Right renal pelvis (tissue), 4 donors: ENCODE measurements at places on chromosomes 11 and 22.

- no peak for DNase-seq
Observed at GRCh38 chr22:27535452-27535851, 266.1 kb downstream of the MN1 start.

DNA sequence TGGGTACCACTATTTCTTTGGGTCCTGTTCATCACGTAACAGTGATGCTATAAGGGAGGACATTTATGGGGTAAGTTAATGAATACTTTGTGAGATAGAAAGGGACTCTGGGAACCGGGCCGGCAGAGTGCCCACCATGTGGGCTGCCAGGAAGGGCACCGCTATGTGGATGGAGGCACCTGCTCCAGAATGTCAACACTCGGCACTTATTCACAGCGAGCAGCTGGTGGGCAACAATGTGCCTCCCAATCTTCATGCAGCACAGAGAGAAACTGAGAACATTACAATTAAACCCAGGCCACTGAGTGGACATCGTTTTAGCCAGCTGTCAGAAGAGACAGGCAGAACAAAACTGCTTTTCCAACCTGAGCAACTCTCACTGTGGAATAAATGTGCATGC is 15.8 kb upstream of the ELFN2 start:
- no peak for DNase-seq

DNA sequence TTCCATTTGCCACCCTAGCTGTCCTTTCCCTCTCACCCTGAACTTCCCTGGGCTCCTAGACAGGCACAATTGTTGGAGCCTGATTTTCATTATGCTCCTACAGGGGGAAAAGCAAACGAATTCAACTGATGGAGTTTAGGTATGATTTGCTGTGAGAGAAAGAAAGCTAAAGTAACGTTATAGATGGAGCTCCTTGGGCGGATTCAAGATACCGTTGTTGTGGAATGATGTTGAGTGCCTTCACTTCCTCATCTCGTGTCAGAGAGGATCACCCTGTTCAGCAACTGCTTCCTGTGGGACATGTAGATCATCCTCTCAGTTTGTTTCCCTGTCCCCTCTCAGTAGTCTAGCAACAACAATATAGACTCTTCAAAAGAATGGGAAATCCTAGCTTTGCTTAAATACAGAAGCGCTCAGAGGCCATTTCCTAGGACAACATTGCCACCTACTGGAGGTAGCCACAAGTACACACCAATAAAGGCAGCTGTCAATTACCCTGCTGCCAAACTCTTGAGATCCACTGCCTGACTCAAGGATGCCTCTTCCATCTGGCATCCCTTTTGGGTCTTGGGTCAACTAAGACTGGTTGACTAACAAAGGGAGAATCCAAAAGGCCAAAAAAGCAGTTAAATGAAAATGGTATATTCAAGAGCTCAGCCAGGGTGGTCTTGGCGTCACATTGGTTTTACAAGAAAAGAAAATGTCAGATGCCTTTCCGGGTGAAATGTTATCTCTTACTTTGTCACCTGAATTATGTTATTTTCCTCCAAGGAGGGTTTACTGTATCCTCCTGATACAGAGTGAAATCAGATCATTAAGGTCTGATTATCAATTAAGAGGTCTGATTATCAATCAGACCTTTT is 13.5 kb upstream of the DTX4 start:
- no peak for DNase-seq

- DNase-seq, result no peak
Observed at GRCh38 chr22:45934659-45935341, 42.2 kb downstream of the WNT7B start.

DNA sequence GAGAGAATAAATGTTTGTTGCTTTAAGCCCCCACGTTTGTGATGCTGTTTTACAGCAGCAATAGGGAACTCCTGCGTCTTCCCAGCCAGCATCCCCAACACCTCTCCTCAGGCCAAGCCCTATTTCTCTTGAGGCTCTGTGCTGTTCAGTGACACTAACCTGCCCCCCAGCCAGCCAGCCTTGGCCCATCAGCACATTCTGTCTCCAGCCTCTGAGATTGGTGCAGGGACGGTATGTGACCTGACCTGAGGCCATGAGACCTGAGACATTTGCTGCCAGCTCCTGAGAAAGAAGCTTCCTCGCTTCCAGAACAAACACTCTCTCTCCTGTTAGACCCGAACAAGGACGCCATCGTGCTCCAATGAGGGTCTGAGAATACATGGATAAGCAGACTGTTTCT is 38.5 kb upstream of the SLC35C1 start:
- DNase-seq, result no peak

DNA sequence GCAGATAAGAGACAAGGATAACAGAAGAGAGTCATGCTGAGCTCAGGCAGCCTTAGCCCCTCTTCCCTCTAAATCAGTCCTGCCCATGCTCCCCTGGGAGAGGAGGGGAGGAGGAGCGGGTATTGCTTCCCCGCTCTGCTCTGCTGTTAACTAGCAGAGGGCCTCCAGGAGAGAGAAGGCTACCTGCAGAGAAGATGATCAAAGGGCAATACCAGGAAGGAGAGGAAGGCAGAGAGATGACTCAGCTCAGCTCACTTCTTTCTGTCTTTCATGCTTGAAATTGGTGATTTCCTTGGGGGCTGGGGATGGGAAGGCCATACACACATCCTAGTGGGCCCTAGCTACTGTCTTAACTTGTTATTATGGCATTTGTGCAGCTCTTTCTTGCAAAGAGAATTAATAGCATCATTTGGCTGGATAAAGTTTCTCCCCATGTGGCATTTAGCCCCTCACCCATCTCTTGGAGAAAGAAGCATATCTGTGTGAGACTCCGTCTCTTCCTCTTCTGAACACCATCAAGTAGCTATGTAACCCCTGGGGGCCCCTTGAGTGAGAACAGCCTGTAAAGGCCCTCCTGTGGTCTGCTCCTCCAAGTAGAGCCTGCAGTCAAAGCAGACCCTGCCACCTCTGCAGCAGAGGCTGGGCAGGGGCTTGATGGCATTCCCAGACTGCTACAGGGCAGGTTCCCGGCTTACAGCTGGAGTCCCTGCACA is 33.4 kb upstream of the AMOTL1 start:
- no peak for DNase-seq

DNA sequence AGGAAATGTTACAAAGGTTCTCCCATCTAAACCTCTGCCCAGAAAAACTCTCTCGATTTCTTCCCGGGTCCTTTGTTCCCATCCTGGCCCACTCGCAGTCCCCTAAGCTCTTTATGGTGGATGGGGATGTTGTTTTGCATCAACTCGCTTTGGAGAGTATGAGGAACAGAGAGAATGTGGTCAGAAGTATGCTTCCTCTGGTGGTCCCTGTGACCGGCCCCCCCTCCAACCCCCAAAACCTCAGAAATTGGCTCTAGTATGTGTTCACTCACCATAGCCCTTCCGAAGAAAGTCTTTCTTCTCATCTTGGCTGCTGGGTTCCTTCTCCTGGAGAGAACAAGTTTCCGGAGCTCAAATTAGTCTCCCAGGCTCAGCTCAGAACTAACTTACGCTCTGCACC is 54.4 kb downstream of the GRAMD1B start:
- DNase-seq, result no peak

DNA sequence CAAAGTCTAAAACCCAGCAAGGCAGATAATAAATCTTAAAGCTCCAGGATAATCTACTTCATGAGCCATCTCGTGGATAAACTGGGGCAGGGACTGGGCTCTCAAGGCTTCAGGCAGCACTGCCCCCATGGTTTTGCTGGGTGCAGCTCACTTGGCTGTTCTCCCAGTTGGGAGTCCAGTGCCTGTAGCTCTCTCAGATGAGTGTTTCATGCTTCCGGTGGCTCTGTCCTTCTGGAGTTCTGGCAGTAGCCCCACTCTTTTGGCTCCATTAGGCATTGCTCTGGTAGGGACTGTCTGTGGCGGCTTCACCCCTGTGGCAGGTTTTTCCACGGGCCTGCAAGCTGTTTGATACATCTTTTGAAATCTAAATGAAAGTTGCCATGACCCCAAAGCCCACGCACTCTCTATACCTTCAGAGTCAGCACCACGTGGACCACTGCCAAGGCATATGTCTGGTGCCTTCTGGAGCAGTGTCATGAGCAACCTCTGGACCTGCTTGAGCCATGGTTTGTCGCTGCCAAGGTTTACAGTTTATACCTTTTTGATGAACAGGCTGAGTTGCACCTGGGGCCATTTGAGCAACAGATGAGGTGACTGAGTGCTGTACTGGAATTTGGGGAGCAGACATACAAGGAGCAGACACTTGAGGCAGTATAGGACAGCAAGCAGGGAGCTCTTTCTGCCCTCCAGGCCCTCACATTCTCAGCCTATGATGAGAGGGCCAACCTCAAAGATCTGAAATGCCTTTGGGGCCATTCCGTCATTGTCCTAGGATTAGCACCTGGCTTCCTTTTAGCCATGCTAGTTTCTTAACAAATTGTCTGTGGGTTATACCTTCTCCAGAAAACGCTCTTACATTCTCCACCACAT is 48.6 kb downstream of the MTNR1B start:
- DNase-seq, result no peak

GRCh38 chr11:24513479-24514218 is 16.8 kb downstream of the LUZP2 start:
- no peak for DNase-seq

- DNase-seq, result no peak
Observed at GRCh38 chr22:47046411-47047065, 284.1 kb downstream of the TBC1D22A start.

DNA sequence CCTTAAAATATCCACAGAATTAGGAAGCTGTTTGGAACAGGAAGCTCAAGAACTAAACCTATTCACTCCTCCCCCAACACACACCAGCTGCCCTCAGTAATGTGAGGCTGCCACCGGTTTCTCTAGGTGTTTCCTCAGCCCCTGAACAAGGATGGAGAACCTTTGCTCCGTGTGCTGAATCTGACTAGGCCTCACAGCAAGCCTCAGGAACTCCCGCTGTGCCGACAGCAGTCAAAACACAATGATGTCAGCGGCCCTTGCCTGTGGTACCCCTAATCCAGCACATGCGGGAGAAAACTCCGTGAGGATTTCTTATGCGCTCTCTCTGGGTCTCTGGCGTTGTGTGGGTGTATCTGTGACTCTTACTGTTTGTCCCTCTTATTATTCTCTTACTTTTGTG is 153.3 kb downstream of the EFCAB6 start:
- no peak for DNase-seq

DNA sequence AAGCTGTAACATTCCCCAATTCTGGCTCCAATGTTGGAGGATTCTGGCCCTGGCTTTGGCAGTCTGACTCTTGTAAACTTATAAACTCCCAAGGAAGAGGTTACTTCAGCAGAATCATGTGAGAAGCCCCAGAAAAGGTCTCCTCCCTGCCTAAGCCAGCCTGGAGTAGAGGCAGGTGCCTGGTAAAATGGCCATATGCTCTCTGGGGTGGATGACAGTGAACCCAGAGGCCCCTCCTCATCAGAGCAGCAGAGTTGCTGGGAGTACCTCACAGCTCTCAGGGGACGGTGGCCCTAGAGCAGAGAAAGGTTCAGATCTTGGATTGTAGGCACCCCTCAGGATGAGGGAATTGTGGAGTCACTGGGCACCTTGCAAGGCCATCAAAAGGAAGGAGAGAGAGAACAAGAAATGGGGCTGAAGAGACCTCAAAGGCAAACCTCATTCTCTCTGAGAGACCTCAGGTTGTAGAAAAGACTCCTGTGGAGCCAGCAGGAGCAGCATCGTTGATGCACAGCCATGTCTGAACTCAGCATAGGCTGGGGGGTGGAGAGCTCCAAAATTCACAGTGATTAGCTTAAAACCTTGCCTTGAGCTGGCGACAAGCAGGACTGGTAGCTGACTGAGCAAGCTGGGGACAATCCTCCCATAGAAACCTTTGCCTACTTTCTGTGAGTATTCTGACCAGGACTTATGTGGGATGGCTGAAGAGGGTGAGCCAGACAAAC is 4.9 kb upstream of the P2RY6 start:
- no peak for DNase-seq

- no peak for DNase-seq
Observed at GRCh38 chr11:44627165-44627789, 61.8 kb downstream of the CD82 start.

- no peak for DNase-seq
Observed at GRCh38 chr11:45809456-45810395, 4.8 kb downstream of the SLC35C1 start.

- no peak for DNase-seq
Observed at GRCh38 chr11:12859872-12860657, 149.1 kb upstream of the RASSF10 start.

- DNase-seq, result no peak
Observed at GRCh38 chr11:114412946-114413345, 12.5 kb downstream of the RBM7 start.

- DNase-seq, result no peak
Observed at GRCh38 chr22:27083610-27084009, 426.2 kb downstream of the MIAT start.

- DNase-seq, result no peak
Observed at GRCh38 chr11:405323-405953, 9.4 kb downstream of the SIGIRR start.

- DNase-seq, result no peak
Observed at GRCh38 chr11:69209421-69210309, 53.9 kb downstream of the SMIM38 start.

- DNase-seq, result no peak
Observed at GRCh38 chr22:48104766-48105165, 1342.3 kb downstream of the TBC1D22A start.

DNA sequence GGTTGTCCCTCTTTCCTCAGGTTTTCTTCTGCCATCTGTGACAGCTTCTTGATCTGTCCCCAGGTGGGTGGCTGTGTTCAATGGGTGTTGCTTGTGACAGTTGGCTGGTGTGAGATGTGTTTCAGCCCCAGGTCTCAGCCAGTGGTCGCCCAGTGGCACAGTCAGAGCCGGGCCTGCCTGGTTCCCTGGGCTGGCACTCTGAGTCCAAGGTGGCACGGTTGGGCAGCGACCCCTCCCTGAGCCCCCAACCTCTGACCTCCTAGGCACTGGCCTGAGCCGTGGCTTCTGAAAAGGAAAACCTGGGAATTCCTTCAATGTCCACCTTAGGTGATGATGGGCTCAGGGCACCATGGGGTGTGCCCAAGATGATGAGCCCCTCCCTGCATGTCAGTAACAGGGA is 14.0 kb upstream of the PRODH start:
- DNase-seq, result no peak

- DNase-seq, result no peak
Observed at GRCh38 chr11:83272627-83273026, 13.5 kb downstream of the CCDC90B start.

DNA sequence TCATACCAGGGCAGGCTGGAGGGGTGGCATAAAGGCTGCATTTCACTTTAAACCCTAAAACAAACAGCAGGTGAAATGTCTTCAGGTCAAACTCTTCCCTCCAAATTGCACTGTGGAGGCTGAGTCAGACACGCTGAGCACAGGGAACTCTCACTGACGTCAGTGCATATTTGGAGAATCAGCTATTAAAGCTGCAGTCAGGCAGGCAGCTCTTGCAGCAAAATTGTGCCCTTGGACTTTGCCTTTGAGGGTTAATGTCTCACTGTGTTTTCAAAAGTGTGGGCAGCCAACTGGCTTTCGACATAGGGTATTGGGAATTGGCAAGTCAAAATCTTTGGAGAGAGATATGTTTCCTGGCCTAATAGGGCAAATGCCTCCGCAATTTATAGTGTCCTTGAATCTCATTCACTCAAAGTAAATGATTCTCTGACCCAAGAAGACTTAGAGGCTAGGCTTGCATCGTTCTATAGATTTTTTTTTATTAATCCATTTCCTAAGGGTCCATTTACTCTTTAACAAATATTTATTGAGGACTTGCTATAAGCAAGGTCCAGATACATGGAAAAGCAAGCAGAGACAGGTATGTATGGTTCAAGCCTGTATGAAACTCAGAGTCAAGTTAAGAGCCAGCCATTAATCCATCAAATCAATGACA is 27.7 kb upstream of the SMCO4 start:
- DNase-seq, result peak; percentile 12

GRCh38 chr22:35523167-35523947 is 17.3 kb upstream of the RASD2 start:
- DNase-seq, result no peak
